ENCODE measurements at places on chromosomes 5 and 9.

DNA sequence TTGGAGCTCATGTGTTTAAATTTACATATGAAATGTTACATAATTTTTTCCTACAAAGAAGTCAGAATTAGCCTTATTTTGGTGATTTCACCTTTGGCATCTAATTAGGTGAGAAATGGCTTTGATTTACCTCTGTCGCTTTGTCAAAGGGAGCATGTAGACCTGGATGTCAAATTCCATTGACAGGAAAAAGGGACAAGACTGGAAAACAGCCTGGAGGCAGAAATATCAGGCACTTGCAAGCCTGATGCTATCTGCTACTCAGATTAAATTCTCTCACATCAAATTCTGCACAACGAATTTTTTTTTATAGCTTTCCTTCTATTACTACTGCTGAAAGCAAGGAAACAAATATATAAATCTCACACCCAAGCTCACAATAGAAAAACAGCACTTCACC lies 54.1 kb upstream of the CTNND2 start:
- no peak for DNase-seq

- no peak for DNase-seq
Observed at GRCh38 chr5:96537386-96537785, 104.3 kb upstream of the PCSK1 start.

- no peak for DNase-seq
Observed at GRCh38 chr9:138103111-138103848, 225.7 kb downstream of the CACNA1B start.

GRCh38 chr9:113454914-113455761 lies 8.4 kb upstream of the RGS3 start:
- no peak for DNase-seq

DNA sequence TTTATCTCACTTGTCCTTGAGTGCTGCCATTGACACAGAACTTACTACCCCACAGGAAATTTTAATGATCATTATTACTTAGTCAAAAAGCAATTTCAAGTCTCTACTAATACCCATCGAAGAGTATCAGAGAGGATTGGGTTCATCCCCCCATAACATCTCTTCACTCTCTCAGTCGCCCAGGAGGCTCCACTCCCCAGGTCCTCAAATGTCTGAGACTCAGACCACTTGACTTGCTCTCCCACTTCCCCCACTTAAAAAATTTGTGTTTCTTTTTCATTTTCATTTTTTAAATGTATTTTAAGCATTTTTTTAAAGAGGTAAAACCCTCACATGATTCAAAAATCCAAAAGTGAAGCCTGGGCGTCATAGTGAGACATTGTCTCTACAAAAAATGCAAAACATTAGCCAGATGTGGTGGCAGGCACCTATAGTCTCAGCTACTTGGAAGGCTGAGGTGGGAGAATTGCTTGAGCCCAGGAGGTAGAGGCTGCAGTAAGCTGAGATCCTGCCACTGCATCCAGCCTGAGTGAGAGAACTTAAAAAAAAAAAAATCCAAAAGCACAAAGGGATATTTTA lies 56.8 kb upstream of the TRAF1 start:
- no peak for DNase-seq

DNA sequence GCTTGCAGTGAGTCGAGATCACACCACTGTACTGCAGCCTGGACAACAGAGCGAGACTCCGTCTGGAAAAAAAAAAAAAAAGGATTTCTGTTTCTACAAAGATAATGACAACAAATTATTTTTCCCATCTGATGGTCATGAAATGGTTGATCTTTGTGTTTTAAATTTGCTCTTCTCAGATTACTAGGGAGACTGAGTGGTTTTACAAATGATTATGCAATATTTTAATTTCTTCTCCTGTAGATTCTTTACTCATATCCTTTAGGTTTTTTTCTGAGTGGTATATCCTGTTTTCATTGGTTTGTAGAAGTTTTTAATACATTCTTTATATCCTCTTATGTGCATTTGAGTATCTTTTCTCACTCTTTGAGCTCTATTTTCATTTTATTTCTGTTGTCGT lies 20.6 kb upstream of the AUH start:
- DNase-seq, result no peak

- no peak for DNase-seq
Observed at GRCh38 chr5:74594137-74595040, 46.1 kb downstream of the ENC1 start.

- no peak for DNase-seq
Observed at GRCh38 chr5:148808864-148809642, 17.4 kb upstream of the ADRB2 start.

DNA sequence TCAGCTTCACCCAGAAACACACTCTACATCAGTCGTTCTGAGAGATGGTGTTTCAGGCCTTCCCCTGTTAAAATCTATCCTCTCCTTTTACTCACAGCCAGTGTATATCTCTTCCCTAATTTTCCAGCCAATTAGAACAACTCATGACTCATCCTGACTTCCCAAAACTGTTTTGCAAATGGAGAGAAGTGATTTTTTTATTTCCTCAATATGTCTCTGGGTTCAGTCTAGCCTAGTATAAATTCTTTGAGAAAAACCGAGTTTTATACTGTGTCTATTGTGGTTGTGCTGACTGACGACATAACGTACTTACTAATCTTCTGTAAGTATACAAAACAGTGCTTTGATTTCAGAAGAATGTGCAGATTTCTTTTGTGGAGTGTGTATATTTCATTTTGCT lies 28.4 kb upstream of the CAST start:
- DNase-seq, result no peak

GRCh38 chr5:6739603-6740002 lies 26.4 kb downstream of the TENT4A start:
- DNase-seq, result no peak

- DNase-seq, result no peak
Observed at GRCh38 chr5:40276426-40277102, 403.2 kb upstream of the PTGER4 start.

- DNase-seq, result no peak
Observed at GRCh38 chr9:87786423-87786822, 60.5 kb downstream of the CTSL start.

- no peak for DNase-seq
Observed at GRCh38 chr5:154562244-154562880, 84.3 kb upstream of the HAND1 start.

- DNase-seq, result no peak
Observed at GRCh38 chr5:74642543-74642863, 2.0 kb upstream of the ENC1 start.

DNA sequence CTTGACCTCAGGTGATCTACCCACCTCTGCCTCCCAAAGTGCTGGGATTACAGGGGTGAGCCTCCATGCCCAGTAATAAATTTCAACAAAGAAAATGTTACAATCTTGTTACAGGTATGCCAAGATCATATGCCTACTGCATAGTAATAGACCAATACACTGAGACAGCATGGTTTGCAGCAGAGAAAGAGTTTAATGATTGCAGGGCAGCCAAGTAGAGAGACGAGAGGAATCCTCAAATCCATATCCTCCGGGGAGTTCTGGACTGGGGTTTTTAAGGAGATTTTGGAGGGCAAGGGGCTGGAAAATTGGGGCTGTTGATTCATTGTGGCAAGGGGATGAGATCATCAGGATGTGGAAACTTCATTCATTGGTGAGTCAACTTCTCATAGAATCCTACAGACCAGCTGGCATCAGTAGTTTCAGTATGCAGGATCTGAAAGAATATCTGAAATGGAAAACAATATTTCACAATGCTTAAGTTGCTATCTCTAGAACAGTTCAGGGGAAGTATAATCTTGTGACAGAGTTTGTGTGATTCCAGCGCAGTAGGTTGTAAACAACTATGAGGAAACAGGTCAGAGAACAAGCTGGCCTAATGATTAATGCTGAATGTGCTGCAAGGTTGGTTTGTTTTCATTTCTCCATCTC lies 14.8 kb upstream of the TUT7 start:
- no peak for DNase-seq

DNA sequence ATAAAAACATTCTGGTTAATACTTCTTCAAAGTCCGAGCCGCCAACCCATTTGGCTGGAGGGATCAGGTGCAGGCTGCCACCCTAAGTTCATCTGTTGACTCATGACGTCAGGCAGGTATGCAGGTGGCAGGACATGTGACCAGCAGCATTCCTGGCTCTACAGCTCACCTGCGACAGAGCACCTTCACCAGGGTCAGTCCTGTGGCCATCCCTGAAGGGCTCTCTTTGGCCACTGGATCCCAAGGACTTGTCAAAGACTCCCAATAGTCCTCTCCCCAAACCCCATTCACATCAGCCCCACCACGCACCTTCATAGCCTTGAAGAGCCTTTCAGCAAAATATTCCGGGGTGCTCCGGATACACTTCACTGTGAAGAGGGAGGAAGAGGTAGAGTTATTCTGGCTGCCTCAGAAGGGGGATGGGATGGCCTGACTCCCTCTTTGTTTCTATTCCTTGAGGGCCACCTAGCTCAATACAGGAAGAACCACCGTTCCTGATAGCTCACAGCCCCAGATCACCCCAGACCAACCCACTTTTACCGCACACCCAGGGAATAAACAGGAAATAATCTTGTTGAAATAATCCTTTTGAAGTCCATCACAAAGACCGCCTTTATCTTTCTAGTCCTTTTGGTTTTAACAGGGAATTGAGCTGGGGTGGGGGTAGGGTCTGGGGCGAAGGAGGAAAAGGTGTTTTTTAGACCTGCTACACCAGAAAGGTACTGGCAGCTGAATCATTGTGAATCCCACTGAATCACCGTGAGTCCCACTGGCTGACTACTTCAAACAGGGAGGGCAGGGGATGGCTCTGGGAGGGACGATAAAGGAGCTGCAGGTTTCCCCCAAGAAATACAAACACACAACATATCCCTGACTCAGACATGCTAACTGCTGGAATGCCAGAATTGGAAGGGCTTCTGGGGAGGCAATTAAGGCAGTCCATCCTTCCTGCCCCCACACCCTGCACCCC lies 26.4 kb downstream of the ANXA6 start:
- DNase-seq, result no peak

- DNase-seq, result no peak
Observed at GRCh38 chr5:107640568-107640967, 30.2 kb downstream of the EFNA5 start.
